ENCODE measurements at places on chromosomes 4 and X.

GRCh38 chr4:104747635-104748034 is 252.9 kb upstream of the CXXC4 start:
- DNase-seq, result no peak

GRCh38 chrX:96692890-96693289 is 8.2 kb downstream of the DIAPH2 start:
- no peak for DNase-seq

GRCh38 chr4:25307596-25307995 is 5.0 kb upstream of the ZCCHC4 start:
- DNase-seq, result no peak

DNA sequence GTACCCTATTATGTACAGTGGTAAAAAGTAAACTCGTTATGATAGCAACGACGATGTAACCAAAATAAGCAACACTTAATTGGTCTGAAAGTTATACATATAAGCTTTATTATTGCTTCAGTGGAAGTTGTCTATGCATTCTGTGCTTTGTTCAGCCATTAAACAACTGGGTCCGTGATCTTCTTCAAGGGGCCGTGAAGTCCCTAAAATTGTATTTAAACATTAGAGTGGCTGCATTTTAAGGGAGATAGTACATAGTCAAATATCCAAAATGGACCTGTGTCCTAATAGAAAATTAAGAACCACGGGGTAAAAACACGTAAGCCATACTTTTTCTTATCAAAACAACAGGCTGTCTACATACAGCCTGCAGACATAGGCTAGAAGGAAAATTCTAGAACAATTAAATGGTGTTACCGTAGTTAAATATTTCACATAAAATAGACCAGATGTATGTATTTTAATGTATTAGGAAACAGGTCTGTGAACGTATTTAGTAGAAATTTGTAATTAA is 2.1 kb downstream of the GUCY1A1 start:
- no peak for DNase-seq

DNA sequence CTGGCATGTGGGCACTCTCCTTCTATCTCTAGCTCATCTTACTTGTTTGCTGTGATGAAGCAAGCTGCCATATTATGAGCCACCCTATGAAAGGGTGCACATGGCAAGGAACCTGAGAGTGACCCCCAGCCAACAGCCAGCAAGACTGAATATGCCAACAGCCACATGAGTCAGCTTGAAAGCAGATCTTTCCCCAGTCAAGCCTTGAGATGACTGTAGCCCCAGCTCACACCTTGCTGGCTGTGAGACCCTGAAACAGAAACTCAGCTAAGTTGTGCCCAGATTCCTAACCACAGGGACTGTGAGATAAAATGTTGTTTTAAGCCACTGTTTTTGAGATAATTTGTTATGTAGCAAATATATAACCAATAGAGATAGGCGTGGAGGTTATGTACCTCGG is 36.2 kb downstream of the KDM5C start:
- DNase-seq, result no peak

DNA sequence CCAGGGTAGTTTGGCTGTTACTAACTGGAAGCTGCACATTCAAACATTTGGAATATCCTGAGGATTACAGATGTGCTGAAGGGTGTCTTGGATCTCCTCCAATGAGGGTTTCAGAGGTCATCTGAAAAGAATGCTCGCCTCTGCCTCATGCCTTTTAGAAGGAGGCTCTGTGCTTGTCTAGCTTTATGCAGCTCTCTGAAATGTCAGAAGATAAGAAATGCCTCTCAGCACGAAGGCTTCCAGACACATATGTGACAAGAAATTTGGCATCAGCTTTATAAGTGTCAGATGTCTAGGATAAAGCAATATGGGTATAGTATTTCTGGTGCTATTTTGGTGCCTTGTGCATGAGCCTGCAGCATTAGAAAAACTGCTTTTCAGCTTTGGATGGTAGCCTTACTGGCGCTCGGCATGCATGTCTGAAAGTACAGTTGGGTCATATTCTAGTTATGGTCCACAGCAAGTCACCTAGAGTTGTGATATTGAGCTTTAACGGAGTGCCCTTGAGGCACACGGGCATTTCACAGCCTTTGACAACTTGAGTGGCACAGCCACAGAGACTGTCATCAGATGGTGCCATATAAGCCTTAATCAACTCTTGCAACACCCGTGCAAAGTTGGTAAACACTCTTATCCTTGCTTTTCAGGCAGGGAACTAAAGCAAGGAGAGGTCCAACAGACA is 70.8 kb upstream of the PGRMC2 start:
- no peak for DNase-seq

GRCh38 chr4:24054910-24055309 is 165.1 kb upstream of the PPARGC1A start:
- DNase-seq, result no peak

GRCh38 chr4:9979101-9979701 is 42.1 kb downstream of the SLC2A9 start:
- DNase-seq, result no peak

DNA sequence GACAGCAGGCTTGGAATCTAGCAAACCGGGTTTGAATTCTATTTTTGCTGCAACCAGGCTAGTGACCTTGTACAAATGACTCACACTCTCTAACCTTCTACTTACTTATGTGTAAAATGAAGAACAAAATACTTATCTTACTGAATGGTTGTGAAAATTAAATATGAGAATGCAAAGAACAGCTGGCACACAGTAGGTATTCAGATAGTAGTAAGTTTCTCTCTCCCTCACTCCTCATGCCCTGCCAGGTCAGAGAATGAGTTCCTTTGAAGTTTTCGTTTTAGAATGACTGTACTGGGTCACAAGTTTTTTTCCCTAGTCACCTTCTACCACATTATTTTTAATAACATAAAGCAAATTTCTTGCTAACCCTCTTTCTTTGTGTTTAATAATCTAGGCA is 33.0 kb downstream of the CISD2 start:
- DNase-seq, result no peak

DNA sequence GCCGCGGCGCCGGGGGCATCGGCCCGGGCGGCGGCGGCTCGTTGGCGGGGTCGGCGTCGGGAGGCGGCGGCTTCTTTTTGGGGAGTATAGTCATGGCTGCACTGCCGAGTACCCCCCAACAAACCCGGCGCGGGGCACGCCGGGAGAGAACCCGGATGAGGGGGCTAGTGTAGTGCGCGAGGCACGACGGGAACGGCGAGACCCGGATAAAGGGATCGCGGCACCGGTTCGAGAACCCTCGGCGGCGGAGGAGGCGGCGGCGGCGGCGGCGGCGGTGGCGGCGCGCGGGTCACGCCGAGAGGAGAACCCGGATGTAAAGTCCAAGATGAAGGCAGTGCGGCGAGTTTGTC is at the start of gene OTUD5:
TSS of gene OTUD5 (minus strand) at position 131 of the 350 bp plus-strand sequence. CDS start at position 94, 37 bp downstream.
- peak; percentile 81 for DNase-seq

DNA sequence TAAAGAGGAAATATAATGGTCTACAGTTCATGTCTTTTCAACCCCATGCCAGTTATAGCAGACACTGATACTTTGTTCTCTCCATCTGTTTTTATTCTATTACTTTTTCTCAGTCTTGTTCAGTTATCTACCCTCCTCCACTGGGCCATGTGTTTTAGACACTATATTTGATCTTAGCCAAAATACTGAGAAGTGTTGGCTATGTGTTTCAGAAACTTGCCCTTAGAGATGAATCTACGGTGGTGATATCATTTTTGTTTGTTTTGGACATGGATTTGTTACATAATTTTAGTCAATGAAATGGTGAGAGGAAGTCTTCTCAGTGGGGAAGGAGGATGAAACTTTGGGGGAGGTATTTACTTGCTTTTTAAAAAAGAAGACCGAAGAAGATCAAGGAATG is 211.5 kb upstream of the DDX53 start:
- no peak for DNase-seq

DNA sequence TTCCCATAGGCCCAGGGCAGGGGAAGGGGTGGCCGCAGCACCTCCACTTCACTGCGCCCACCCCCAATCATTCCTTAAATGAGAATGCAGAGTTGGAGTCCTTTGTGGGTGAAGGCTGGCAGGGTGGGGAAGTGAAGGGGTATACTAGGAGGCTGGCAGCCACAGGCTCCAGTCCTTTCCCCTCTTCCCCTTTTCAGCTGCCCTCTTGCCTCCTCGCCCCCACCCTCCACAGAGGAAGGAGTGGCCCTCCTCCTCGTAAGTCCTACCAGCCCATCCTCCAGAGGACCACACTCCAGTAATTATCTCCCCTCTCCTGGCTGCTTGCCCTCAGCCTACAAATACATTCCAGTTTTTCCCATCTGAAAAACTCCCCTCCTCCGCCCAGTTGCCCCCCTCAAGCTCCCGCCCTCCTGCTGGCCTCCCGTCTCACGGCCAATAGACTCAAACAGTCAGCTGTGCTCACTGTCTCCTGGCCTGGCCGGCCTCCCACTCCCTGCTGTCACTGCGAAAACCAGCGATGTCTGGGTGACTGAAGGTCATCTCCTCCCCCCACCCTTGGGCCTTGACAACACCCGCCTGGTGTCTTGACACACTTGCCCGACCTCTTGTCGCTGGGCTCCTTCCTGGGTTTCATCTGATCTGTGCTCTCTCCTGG is 38.8 kb downstream of the EFNB1 start:
- no peak for DNase-seq

DNA sequence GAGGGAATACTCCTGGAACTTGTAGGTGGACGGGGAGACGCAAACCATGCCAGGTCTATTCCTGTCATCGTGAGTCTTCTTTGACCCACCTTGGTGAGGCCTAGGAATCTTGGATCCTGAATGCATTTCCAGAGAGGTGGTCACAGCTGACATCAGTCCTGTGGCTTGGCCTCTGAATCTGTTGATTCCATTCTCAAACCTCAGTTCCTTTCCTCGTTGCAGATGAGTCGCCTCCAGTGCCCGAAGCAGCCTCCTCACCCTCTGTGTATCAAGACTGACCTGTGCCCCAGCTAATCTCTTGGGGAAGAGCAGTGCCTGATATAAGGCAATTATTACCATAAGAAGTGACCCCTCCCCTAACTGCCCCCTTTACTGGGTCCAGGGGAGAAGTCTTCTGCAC is 118.1 kb downstream of the SMIM20 start:
- DNase-seq, result no peak

GRCh38 chr4:3071811-3072210 is 2.5 kb downstream of the HTT-AS start:
- DNase-seq, result no peak

DNA sequence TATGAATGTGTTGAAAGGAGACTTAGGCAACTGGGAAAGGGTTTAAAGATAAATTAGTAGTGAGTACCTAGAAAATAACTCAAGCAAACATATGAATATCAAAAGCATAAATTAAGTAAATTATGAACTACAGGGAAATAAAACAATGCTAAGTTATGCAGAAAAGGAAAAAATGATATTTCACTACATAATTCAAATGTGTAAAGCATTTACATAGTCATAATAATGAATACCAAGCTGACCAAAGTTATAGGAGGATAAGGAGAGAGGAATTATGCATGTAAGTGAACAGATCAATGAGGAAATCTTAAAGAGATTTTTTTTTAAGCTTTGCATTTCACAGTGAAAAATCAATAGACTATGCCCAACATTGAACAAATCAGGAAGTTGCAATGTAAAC is 145.0 kb downstream of the HDX start:
- DNase-seq, result no peak

GRCh38 chr4:152165846-152166245 is 370.0 kb downstream of the FBXW7 start:
- DNase-seq, result no peak

GRCh38 chr4:100907465-100908454 is 389.9 kb upstream of the EMCN start:
- DNase-seq, result no peak

DNA sequence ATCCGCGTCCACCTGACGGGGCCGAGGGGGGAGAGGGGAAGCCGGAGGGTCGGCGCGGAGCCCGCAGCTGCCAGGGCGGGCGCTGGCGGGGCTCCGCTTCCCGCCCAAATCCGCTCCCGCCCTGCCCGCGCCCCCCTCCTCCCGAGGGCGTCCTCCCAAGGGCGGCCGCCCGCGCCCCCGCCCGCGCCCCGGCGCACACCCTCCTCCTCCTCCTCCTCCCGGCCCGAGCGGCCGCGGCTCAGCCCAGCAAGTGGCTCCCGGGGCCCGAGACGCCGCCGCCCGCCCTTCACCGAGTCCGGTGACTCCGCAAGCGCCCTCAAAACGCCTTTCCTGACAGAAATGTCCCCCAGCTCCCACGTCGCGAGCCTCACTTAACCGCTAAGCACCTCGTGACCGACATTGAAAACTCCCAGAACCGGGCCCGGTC is 487 bp downstream of the HMGB2 start:
- peak; percentile 37 for DNase-seq

DNA sequence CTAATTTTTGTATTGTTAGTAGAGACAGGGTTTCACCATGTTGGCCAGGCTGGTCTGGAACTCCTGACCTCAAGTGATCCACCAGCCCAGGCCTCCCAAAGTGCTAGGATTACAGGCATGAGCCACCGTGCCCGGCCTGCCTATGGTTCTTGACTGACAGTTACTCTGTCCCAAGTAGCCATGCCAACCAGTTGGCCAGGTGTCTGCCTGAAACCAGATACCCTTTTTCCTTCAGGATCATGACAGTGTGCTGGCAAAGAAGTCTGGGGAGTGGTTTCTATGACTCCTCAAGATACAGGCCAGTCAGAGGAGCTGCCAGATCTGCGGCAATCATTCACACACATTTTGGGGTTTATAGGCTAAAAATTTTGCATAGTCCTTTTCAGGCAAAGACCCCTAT is 1.7 kb upstream of the LAS1L start:
- no peak for DNase-seq

GRCh38 chr4:74370912-74371311 is 6.0 kb downstream of the EREG start:
- peak; percentile 15 for DNase-seq

GRCh38 chr4:146389561-146389960 is 132.2 kb downstream of the SLC10A7 start:
- DNase-seq, result no peak

GRCh38 chrX:7119950-7120877 is 27.3 kb upstream of the STS start:
- no peak for DNase-seq

DNA sequence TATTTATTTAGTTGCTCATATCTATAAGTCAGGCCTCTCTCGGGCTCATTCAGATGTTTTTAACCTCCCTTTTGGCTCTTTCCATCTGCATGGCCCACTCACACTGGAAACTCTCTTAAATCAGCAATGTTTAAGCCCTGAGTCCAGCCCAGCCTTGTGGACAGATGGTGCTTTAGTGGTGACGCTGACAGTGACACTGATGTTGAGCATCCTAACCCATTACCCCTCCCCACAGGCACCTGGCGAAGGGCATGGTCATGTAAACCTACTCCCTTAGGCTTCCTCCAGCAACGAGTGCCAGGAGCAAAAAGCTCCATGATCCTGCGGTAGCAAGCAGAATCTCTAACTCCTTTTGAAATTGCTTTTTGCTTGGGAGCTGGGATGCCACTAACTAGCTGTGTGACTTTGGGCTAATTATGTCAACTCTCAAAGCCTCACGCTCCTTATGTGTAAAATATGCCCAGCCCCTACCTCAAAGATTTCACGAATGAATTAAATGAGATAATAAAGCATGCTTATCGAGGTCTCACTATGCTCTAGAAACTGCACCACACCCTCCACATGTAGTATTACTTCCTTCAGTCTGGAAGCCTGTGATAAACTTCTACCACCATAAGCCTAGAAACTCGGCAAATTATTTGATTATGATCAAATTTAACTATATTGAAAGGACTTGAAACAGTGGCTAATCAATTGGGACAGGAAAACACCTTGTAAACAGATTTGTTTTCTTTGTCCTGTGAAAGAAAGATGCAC is 569.4 kb downstream of the BCOR start:
- no peak for DNase-seq
